ENCODE measurements at places on chromosomes 6 and 20. TPM values are rescaled to one million over a fixed set of nuclear protein-coding genes. Genes with fewer than 3 reads are reported as not detected.
A peak's percentile ranks its signal among the peaks of the same experiment; 100 is the strongest.

The PRSS16 gene
- total RNA-seq = 0.22 TPM

The PROKR2 gene
- total RNA-seq = not detected

The POLR1H gene
- 32.7 TPM for total RNA-seq

The CLPSL2 gene
- total RNA-seq = not detected

The PAQR8 gene
- 7.8 TPM for total RNA-seq

The C2 gene
- under 0.01 TPM for total RNA-seq

The CPNE5 gene
- 5.7 TPM for total RNA-seq

The TOX2 gene
- total RNA-seq = 1.7 TPM

The GABRR1 gene
- total RNA-seq = not detected

The BNIP5 gene
- not detected for total RNA-seq

The SLCO4A1 gene
- total RNA-seq = 0.65 TPM

The NAA20 gene
- 37.9 TPM for total RNA-seq

GRCh38 chr6:5053038-5053437 is 32.1 kb upstream of the PPP1R3G start:
- peak; percentile 81 for DNase-seq

DNA sequence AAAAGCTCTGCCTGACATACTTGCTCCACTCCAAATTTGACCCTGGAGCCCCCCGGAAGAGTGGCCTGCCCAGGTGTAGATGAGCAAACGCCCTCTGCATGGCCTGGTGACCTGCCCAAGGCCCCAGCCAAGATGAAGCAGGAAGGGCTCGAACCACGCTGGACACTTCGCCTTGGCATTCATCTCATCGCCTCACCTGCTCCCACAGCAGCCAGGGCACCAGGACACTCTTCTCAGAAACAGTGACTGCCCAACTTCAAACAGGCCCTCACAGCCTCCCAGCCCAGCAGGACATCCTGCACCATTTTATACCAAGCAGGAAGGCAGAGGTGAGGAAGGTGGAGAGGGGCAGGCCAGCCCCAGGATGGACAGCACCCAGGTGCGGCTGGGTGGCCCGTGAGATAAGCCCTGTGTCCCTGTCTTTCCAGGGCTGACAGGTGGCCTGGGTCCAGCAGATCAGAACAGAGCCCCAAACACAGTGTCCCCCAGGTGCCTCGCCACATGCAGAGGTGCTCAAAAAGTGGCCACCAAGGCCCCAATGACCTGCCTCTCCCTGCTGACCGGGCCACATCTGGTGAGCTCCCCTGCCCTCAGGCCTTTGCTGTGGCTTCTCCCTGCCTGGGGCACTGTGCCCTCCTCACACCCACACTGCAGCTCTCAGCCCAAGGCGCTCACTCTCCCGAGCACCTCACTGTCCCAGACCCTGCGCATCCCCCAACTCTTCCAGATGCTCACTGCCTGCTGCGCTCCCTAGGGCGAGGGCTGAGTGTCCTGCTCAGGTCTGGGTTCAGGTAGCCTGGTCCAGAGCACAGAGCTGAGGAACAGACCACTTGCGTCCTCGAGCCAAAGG is 7.2 kb downstream of the ACSS1 start:
- DNase-seq = no peak

DNA sequence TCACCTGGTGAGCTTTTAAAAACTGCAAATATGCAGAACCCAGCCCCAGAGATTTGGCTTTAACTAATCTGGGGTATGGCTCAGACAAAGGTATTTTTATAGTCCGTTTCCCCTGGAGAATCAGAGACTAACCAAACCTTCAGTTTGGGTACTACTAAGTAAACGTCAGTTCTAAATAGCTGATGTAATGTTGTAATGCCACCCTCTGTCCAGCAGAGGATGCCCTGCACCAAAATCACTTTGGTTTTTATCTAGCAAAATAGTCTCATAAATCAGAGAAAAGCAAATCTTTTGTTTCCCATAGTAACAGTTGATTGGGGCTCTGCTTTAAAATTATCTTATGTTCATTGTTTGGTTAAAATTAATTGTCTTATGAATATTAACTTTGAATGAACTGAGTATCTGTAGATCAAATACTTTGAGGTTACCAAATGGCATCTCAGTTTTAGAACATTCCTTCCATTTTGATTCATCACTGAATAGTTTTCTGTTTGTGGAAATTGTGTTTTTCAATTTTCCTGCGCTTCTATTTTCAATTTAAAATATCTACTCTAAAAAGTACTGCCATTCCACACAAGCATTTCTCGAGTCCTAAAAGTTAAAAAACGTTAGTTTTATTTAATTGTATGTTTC is 278.3 kb upstream of the PLCB4 start:
- DNase-seq = peak; percentile 80

- no peak for DNase-seq
Observed at GRCh38 chr6:69349771-69350170, 447.0 kb downstream of the LMBRD1 start.

DNA sequence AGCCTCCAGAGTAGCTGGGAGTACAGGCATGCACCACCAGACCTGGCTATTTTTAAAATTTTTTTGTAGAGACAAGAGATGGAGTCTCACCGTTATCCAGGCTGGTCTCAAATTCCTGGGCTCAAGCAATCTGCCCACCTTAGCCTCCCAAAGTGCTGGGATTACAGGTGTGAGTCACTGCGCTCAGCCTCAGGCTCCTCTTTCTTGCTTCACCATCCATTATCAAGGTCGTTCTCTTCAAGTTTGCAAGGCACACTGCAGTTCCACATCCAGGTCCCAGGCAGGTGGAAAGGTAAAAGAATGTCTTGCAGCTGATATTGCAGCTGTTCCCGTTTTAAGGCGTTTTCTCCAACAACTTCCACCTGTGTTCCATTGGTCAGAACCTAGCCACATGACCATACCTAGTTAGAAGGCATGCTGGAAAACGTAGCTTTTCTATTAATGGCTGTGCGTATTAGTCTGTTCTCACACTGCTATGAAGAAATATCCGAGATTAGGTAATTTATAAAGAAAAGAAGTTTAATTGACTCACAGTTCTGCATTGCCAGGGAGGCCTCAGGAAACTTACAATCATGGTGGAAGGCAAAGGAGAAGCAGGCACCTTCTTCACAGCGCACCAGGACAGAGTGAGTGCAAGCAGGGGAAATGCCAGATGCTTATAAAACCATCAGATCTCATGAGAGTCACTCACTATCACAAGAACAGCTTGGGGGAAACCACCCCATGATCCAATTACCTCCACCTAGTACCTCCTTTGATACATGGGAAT is 51.7 kb downstream of the PCNA start:
- DNase-seq = no peak

DNA sequence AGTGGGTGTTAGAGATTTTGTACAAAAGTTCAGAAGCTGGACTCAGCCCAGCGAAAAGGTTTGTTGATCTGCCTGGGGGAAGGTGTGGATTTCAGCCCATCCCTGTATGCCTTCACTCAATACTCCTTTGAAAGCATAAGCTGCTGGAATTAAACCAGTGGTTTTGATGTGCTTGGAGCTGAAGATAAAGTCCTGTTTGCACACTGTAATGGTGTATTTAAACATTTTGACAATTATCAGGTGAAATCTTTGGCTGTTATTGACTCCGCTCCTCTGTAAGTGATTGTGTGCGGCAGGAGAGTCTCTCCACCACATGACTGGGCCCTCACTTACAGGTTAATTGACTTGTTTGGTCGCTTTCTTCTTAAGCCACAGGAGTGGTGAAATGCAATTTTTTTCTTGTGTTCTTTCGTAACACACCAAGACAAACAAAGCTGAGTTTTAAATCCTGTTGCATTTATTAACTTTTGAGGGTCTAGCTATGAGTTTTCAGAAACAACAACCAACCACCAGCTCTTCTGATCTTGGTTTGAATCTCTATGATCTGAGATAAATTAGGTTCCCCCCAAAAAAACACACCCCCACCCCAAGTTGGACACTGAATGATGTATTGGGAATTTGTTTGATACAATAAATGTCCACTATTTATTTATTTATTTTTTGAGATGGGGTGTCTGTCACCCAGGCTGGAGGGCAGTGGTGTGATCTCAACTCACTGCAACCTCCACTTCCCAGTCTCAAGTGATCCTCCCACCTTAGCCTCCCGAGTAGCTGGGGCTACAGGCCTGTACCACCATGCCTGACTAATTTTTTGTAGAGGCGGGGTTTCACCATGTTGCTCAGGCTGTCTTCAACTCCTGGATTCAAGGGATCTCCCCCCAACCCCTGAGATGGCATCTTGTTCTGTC is 46.3 kb upstream of the NCOA3 start:
- DNase-seq = no peak

DNA sequence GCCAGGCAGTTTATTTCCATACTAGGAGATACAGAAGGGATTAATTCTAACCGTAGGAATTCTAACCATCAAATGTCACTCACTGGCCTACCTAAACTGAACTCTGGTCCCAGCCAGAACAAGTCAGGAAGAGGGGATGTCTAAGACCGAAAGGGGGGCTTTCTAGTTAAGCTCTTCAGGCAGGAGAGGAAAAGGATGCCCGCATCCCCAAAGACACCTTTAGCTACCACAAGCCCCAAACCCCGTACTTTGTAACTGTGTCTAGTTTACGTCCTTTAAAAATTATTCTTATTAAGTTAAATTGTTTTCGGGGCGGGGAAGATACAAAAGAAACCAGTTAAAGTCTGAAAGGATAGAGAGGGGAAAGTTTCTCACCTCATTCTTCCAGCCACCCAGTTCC is 1.2 kb upstream of the ZNF76 start:
- DNase-seq = no peak

DNA sequence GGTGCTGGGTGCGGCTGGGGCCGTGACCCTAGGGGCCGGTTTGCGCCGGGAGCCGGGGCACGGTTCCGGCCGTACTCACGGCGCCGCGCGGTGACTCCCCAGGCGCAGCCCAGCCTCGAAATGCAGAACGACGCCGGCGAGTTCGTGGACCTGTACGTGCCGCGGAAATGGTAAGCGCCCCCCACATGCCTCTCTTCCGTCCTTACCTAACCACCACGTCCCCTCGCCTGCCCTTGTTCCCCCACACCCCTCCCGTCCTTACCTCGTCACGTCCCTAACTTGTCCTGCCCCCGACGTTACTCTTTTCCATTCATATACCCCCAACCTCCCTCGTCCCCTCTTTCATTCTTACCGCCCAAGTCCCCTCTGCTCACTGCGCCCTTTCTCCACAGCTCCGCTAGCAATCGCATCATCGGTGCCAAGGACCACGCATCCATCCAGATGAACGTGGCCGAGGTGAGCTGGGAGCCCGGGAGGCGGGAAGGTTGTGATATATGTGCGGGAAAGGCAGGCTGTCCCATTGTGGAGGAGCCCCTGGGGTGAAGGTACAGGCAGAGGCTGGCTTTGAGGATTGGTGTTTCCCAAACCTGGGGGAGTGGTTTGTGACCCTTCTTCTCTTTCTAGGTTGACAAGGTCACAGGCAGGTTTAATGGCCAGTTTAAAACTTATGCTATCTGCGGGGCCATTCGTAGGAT is 463 bp downstream of the RPS21 start:
- DNase-seq = no peak

GRCh38 chr6:111844376-111844775 is 28.9 kb downstream of the FYN start:
- DNase-seq = no peak

DNA sequence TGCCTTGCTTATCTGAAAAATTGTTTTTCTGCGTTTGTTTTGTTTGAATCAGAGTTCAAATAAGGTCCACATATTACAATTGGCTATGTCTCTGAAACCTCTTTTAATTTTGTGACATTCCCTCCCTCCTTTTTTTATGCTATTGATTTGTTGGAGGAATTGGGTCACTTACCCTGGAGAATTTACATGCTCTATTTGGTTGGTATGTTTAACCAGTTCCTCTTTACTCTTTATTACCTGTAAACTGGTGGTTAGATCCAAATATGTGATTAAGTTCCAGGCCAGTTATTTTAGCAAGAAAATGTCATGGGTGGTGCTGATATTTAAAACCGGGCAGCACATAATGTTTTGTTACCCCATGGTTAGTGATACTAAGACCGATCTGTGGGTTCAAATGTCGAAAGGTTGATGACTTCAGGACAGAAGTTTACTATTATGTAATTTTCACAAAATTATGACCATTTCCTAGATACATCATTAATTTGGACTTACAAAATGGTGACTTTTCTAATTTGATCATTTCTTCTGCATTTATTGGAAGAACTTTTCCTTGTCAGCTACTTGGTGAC is 77.3 kb downstream of the KIZ start:
- DNase-seq = no peak

DNA sequence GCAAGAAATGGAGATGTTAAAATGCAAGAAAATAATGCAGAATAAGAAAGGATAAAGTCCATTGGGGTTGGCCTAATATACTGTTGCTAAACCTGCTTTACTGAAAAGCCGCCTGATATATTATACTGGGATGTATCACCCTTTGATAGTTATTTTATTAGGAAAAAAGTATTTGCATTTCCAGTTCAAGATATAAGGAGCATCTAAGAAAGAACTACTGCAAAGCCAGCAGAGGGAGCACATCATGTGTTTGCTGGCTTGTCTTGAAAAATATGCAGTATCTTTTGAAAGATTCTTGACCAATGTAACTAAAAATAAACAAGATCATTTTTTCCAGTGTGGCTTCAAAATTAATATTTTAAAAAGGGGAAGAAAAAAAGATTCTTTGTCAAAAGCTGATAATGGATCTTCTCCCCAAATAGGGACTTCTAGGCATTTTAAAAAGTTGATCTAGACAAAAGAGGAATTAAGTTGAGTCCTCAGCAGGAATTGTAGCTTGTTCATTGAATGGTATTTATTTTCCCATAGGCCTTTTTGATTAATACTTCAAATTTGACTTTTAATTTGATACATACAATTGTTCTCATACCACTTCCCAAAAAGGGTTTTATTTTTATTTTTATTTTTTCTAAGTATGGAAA is 214.9 kb downstream of the ZFAND3 start:
- DNase-seq = peak; percentile 71

GRCh38 chr6:45870531-45870930 is 145.1 kb downstream of the CLIC5 start:
- no peak for DNase-seq

- no peak for DNase-seq
Observed at GRCh38 chr6:34468378-34468892, 2.6 kb downstream of the PACSIN1 start.

DNA sequence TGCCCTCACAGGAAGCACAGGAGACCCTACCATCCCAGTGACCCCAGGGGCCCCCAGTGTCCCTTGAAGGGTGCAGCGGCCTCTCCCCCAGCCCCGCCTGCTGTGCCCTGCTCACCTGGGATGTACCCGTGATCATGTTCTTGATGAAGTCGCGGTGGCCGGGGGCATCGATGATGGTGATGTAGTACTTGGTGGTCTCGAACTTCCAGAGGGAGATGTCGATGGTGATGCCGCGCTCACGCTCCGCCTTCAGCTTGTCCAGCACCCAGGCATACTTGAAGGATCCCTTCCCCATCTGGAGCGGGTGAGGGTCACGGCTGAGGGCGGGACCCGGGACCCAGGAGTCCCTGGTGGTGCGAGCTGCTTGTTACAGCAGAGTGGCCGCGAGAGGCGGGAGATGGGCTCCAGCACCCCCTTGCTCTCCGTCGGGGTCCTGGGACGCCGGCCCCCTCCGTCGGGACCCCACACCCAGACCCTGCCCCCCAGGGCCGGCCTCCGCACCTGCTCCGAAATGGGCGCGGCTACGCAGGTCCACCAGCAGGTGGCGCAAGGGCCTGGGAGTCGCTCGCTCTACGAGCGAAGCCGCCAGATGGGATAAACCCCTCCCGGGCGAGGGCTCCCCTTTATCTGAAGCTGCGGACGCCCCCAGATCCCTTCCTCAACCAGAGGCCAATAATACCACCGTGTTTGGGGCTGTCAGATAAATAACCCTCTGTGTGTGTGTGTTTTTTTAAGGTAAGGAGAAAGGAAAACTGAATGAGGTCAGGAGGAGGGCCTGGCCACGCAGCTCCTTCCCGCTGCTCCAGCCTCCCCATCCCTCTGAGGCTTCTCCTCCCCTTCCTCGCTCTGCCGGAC is 2.9 kb downstream of the EEF1A2 start:
- peak; percentile 48 for DNase-seq
